ENCODE measurements at places on chromosomes 4 and X. TPM values are rescaled to one million over a fixed set of nuclear protein-coding genes. Genes with fewer than 3 reads are reported as not detected.

- DNase-seq: no peak
- H3K27ac ChIP-seq: peak overlapping the region; percentile 83
- no peaks in the 10 kb centered on the region for H3K27me3 ChIP-seq
Measured at GRCh38 chrX:3699821-3700381, 13.5 kb downstream of the PRKX start.

DNA sequence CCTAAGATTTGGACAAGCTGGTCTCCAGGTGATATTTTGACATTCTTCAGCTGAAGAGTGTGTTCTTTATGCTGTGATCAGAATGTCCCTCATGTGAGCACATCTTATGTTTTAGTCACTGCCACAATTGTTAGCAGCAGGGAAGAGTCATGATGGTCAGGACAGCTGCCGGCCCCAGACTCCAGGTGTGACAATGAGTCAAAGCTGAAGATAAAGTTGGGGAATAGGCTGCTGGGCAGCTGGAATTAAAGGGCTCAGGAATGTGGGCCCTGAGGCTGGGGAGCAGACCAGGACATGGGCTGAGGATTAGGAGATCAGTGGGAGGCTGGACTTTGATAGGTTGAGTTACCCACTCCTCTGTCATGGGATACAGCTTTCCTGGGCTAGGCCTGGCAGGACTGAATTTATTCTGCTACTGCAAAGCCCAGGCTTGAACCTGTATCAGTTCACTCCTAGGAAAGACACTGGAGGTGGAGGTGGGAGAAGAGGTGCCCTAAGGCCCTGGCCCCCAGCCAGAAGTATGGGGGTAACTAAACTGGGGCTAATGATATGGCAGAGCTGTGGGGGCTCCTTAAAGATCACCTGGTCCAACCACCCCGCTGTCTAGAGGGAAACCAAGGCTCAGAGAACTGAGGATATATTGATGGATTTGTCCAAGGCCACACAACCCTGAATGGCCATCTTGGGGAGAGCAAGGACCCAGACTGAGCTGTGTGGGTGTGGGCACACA lies 119.5 kb downstream of the PJA1 start:
- H3K4me3 ChIP-seq: no peak overlapping the region
- H3K4me1 ChIP-seq: no peaks in the 10 kb centered on the region
- no peaks in the 10 kb centered on the region for H3K36me3 ChIP-seq
- no peaks in the 10 kb centered on the region for H3K27me3 ChIP-seq
- no peak for DNase-seq

DNA sequence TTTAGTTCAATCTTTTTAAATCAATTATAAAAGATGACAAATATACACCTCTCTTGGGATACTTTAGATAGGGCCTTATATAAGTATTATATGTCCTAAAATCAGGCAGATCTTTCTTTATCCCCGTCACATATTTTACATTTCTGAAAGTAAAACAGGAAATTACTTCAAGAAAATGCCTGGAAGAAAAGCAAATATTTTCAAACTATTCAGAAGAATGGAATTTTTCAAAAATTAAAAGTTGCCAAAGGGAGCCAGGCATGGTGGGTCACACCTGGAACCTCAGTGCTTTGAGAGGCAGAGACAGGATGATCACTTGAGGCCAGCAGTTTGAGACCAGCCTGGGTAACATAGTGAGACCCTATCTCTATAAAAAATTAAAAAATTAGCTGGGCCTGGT lies 34.4 kb downstream of the MGARP start:
- no peaks in the 10 kb centered on the region for H3K4me1 ChIP-seq
- no peaks in the 10 kb centered on the region for H3K27me3 ChIP-seq
- no peaks in the 10 kb centered on the region for H3K36me3 ChIP-seq
- no peak overlapping the region for H3K27ac ChIP-seq
- no peak for DNase-seq

- DNase-seq: peak; percentile 63
- no peaks in the 10 kb centered on the region for H3K27me3 ChIP-seq
- peaks cover 42% of the 10 kb centered on the region for H3K4me1 ChIP-seq
- H3K4me3 ChIP-seq: peak overlapping the region; percentile 76
- peaks cover 13% of the 10 kb centered on the region for H3K36me3 ChIP-seq
Measured at GRCh38 chr4:123443401-123444289, 47.0 kb downstream of the SPRY1 start.

DNA sequence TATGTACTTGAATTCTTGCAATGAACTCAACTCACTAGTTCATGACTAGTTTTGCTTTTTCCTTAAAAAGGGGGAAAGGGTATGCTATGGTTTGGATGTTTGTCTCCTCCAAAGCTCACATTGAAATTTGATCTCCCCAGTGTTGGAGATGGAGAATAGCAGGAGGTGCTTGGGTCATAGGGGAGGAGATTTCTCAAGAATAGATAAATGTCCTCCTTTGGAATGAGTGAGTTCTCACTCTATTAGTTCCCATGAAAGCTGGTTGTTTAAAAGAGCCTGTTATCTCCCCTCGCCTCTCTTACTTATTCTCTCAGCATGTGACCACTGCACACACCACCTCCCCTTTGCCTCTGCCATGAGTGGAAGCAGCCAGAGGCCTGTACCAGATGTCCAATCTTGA lies 109.4 kb upstream of the INTU start:
- H3K4me3 ChIP-seq: no peak overlapping the region
- no peak for DNase-seq
- no peaks in the 10 kb centered on the region for H3K36me3 ChIP-seq
- no peaks in the 10 kb centered on the region for H3K27me3 ChIP-seq
- no peaks in the 10 kb centered on the region for H3K4me1 ChIP-seq

Gene GSX2
- not detected for total RNA-seq

All from activated CD8-positive, alpha-beta T cell treated with anti-CD3 and anti-CD28 coated beads, Interleukin-2, amount 10 ng/mL, durations not matched to agents 7 days and 5 days (primary cell).